ENCODE measurements at places on chromosomes 13 and 19. TPM values are rescaled to one million over a fixed set of nuclear protein-coding genes. Genes with fewer than 3 reads are reported as not detected.

FGF9 gene
- not detected for total RNA-seq

DNA sequence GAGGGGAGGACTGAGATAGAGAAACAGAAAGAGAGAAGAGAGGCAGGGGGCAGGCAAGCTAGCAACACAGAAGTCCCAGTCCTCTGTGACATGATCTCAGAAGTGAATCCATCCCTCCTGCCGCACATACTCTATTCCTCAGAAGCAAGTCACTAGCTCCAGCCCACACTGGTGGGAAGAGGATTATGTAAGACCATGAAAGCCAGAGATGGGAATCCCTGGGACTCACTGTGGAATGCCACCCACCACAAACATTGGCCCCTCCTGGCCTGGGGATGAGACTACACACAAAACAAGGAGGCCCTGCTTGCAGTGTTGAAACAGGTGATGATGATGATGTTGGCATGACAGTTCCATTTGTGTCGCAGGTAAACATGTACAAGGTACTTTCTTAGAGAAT is 419.9 kb downstream of the IRS2 start:
- no peaks in the 10 kb centered on the region for H3K27me3 ChIP-seq
- H3K4me1 ChIP-seq, result no peaks in the 10 kb centered on the region
- H3K4me3 ChIP-seq, result no peak overlapping the region

GRCh38 chr13:30895773-30896172 is 10.3 kb upstream of the MEDAG start:
- no peaks in the 10 kb centered on the region for H3K36me3 ChIP-seq
- no peak overlapping the region for H3K4me3 ChIP-seq
- H3K27ac ChIP-seq, result peak overlapping the region; percentile 81
- peaks cover 4% of the 10 kb centered on the region for H3K27me3 ChIP-seq
- DNase-seq, result no peak

- no peak overlapping the region for H3K4me3 ChIP-seq
- peaks cover 7% of the 10 kb centered on the region for H3K27me3 ChIP-seq
- peaks cover 34% of the 10 kb centered on the region for H3K4me1 ChIP-seq
These were observed 2.5 kb downstream of the PALM start for GRCh38 chr19:711254-711653.

GRCh38 chr13:111318386-111318785 is 2.1 kb upstream of the TEX29 start:
- peaks cover 6% of the 10 kb centered on the region for H3K36me3 ChIP-seq
- H3K4me3 ChIP-seq, result no peak overlapping the region
- DNase-seq, result no peak
- no peaks in the 10 kb centered on the region for H3K4me1 ChIP-seq
- H3K27ac ChIP-seq, result no peak overlapping the region

- H3K4me3 ChIP-seq, result peak overlapping the region; percentile 89
- H3K36me3 ChIP-seq, result peaks cover 22% of the 10 kb centered on the region
- DNase-seq, result peak; percentile 82
- peaks cover 30% of the 10 kb centered on the region for H3K4me1 ChIP-seq
- no peaks in the 10 kb centered on the region for H3K27me3 ChIP-seq
These were observed 460 bp downstream of the KMT5C start for GRCh38 chr19:55339889-55340783.

GRCh38 chr13:110251193-110251819 is 55.7 kb downstream of the COL4A1 start:
- H3K4me3 ChIP-seq, result no peak overlapping the region
- H3K36me3 ChIP-seq, result no peaks in the 10 kb centered on the region
- peak overlapping the region; percentile 77 for H3K27ac ChIP-seq
- no peak for DNase-seq
- H3K27me3 ChIP-seq, result no peaks in the 10 kb centered on the region
- H3K4me1 ChIP-seq, result peaks cover 44% of the 10 kb centered on the region

- DNase-seq, result peak; percentile 70
- no peaks in the 10 kb centered on the region for H3K36me3 ChIP-seq
- H3K27me3 ChIP-seq, result no peaks in the 10 kb centered on the region
These were observed 153.5 kb upstream of the KLF12 start for GRCh38 chr13:74287724-74288169.

DNA sequence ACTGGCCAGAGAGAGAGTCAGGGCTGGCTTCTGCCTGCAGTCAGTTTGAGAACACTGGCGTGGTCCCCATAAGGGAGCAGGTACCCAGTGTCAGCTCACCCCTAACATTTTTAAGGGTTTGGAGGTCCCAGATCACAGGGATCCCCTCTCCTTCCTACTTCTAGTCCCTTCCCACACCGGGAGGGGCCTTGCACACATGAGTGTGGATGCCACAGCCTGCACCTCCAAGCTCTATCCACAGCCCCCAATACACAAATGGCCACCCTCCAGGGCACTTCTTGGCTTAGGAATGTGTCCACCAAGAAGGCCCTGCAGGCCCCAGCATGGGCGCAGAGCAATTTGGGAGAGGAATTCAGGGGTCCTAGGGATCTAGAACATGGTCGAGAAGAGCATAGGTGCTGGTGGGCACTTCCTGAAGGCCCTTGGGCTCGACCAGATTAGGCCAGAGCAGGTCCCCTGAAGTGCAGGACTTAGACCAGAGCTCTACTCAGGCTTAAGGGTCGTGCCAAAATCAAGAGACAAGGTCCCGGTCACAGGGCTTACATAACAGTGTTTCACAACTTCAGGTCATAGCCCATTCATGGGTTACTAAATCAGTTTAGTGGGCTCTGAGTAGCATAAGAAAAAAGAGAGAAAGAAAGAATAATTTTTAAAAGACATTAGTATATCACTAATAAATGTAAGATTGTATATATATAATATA is 16.0 kb downstream of the FXYD5 start:
- H3K4me1 ChIP-seq, result peaks cover 24% of the 10 kb centered on the region
- no peak overlapping the region for H3K27ac ChIP-seq
- no peak overlapping the region for H3K4me3 ChIP-seq
- peaks cover 31% of the 10 kb centered on the region for H3K36me3 ChIP-seq
- no peak for DNase-seq
- H3K27me3 ChIP-seq, result no peaks in the 10 kb centered on the region

GRCh38 chr13:22095794-22096193 is 424.9 kb downstream of the FGF9 start:
- H3K4me1 ChIP-seq, result peaks cover 7% of the 10 kb centered on the region
- H3K27me3 ChIP-seq, result no peaks in the 10 kb centered on the region
- H3K4me3 ChIP-seq, result no peak overlapping the region
- H3K36me3 ChIP-seq, result no peaks in the 10 kb centered on the region
- H3K27ac ChIP-seq, result no peak overlapping the region
